Cortex of kidney (tissue), 1 donor: ENCODE measurements at places on chromosomes 2 and 18.

GRCh38 chr2:179429597-179429996, 165.0 kb upstream of the SESTD1 start:
- no peak for DNase-seq

DNA sequence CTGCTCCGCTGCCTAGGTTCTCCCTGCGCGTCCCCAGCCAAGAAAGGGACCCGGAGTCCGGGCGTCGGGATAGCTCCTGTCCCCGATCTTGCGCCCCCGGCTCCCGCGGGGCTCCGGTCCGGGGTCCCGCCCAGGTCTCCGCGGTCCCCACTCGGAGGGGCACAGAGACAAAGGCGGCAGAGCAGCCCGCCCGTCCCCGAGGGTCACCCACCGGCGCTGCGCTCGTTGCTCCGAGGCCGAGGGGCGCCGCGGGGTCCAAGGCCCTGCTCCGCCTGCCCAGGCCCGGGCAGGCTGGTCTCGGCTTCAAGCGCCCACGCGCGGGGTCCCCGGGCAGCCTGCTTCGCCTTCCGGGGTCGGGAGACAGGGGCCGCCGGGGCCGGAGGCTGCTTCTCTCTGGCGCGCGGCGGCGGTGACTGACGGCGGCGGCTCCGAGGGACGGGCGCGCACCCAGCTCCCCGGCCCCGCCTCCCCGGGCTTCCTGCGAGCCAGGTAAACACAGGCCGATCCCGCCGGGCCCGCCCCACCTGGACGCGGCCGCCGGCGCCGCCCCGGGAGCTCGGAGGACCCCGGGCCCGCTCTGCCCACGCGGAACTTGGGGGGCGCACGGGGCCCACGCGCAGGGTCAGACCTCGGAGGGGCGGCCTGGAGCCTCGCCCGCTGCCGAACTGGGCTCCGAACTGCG, at the start of gene MBP:
Gene MBP (minus strand): TSS at position 415 of the 682 bp plus-strand sequence. CDS start 27,522 bp downstream, outside the sequence.
- DNase-seq, result no peak

- DNase-seq, result no peak
Observed at GRCh38 chr2:129396980-129397599, 582.4 kb upstream of the RAB6C start.

- DNase-seq, result no peak
Observed at GRCh38 chr2:112585400-112585799, 991 bp downstream of the CHCHD5 start.

GRCh38 chr2:26723991-26724750, 31.6 kb downstream of the KCNK3 start:
- DNase-seq, result no peak

GRCh38 chr2:200863782-200864175, 679 bp downstream of the CLK1 start:
- no peak for DNase-seq

DNA sequence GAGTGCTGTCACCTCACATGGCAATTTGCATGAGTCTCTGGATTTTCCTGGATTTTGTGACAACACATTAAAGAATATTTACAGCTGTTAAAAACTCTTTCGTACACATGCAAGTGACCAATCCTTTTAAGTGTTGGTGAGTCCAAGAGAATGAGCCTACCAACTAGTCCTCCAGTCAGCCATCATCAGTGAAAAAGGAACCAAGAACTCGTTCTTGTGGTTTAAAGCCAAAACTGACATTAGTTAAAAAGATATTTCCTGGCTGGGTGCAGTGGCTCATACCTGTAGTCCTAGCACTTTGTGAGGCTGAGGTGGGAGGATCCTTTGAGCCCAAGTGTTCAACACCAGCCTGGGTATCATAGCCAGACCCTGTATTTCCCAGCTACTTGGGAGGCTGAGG, 215.4 kb upstream of the ITGA4 start:
- DNase-seq, result no peak

DNA sequence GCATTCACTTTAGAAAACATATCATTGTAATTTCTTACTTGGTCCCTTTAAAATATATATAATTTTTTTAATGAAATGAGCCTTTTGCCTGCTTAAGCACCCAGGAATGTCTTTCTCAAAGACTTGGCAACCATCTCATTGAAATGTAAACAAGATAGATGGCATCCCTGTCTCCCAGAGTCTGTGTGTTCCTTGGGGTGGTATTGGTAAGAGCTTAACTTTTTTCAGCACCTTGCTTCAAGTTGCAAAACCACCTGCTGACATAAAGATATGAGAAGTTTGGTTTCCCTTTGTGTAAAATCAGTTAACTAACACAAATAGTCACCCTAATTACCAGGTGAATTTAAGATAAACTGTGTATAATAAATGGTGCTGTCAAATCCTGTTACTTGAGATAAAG, 266.9 kb downstream of the DSC3 start:
- no peak for DNase-seq

GRCh38 chr2:11539317-11540147, 5.7 kb downstream of the GREB1 start:
- no peak for DNase-seq

GRCh38 chr2:88019985-88020384, 3.6 kb upstream of the RNU2-63P start:
- no peak for DNase-seq

- DNase-seq, result no peak
Observed at GRCh38 chr2:54103454-54104314, 11.7 kb upstream of the ACYP2 start.

DNA sequence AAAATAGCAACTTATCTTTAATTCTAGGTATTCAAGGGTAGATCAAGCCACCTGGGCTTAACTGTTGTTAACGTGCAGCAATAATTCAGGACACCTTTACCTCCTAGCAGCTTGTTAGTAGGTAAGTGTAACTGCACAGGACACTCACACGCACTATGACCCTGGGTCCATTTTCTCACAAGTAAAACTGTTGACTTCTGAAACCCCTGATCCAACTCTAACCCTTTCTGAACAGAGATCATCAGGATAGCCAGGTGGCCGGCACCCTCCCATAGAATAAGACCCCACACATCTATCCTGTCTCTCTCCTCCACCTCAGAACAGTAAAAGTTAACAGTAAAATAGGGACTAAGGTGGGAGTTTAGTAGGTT, 610 bp downstream of the SPC25 start:
- no peak for DNase-seq

DNA sequence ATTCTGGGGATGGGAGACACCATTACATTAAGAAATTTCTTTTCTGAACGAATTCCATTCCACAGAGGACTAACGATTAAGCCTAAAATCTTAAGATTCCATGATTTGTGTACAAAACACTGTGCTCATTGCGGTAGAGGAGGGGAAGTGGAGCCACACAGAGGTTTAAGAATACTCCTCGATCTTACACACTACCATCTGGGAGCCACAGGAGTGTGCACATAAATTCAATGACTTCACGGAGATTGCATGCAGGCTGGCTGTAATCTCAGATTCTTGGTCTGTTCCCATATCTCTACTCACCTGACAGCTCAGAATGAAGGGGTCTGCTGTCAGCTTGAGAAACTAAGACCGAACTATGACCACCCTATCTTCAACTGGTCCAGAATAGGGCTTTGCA, 762 bp downstream of the VPS4B start:
- DNase-seq, result no peak
